ENCODE measurements at places on chromosomes 7 and 10.

- no peak for DNase-seq
Measured at GRCh38 chr7:137954614-137955013, 47.3 kb downstream of the CREB3L2 start.

- no peak for DNase-seq
Measured at GRCh38 chr10:44828508-44829142, 82.5 kb upstream of the TMEM72 start.

DNA sequence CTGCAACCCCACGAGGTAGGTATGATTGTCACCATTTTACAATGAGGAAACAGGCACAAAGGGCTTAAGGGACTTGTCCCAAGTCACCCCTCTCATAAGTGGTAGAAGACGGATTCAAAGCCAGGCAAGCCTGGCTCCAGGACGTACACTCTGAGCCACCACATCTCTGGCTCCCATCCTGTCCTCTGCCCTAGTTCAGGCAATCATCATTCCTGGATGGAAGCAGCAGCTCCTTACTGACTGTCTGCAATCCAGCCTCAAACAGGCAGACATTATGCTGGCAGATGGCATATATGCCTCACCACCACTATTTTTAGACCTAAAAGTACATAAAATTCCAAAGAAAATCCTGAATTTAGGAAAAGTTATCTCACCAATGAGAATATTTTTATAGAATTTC, 100.7 kb downstream of the USP6NL start:
- DNase-seq: no peak

DNA sequence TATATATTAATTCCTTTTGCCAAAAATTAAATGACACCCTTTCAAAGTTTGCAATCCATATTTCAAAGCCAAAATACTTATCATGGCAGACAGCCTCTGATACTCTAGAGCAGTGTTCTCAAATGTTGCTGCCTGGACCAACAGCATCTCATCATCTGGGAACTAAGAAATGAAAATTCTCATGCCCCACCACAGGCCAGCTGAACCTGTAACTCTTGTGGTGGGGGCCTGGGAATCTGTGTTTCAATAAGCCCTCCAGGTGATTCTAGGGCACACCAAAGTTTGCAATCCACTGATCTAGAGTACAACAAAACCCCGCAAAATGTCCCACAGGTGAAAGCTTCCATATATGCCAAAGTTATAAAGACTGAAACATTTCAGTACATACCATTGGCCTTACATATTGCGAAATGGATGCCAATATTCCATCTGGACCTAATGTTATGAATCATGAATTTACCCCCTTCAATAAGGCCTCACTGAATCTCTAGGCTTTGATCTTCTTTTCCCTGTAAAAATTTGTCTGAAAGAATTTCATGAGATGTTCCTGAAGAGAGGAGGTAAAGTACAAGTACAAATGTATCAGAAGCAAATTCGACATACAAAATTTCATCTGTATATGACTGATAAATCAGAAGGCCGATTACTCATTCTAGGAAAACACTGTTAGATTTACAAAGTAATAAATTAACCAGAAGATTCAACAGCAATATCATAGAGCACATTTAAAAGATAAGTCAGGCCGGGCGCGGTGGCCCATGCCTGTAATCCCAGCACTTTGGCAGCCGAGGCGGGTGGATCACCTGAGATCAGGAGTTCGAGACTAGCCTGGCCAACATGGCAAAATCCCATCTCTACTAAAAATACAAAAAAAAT, 25.3 kb upstream of the EPC1 start:
- DNase-seq: no peak

GRCh38 chr7:479948-480499, 39.6 kb downstream of the PDGFA start:
- no peak for DNase-seq

GRCh38 chr10:34430685-34431084, 384.4 kb downstream of the PARD3 start:
- DNase-seq: no peak

- no peak for DNase-seq
Measured at GRCh38 chr7:75817116-75817515, 3.5 kb upstream of the CCL24 start.

DNA sequence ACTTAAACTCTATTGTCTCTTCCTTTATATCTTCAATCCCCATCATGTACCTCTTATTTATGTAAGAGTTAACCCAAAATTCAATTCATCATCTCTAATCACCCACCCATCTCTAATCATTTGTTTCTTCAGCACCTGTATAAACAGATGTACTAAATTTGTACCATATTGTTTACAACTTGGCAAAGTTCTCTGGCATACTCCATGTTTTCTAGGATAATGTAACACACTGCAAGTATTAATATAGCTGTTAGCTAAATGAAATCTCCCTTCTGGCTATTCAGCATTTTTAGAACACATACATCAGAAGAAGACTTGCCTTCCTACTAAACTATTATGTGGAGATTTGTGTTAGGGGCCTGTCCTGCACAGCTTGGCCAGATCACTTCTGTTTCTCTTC, 33.1 kb downstream of the MALSU1 start:
- no peak for DNase-seq

- DNase-seq: no peak
Measured at GRCh38 chr7:105487579-105488571, 34.2 kb downstream of the PUS7 start.

DNA sequence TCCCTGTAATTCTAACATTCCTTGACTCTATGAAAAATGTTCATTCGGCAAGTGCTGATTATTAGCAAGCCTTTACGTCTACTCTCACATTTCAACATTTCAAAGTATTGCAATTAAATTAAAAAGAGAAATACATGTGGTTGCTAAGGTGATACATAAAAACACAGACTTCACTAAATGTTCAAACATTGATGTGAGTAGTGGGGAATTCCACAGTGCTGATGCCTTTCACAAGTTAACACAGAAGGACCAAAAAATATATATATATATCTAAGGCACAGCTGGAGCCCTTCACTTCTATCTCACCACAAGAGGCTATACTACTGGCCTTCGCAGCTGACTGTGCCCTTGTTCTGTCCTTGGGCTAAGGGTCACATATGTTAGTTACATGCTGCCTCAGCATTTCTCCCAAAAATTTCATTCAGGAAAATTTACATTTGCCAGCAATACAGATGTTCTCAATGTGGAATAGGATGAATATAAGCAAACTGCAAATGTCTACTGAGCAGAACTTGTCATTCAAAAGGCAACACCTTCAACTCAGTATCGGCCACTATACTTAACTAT, 13.9 kb downstream of the CTTNBP2 start:
- DNase-seq: no peak

DNA sequence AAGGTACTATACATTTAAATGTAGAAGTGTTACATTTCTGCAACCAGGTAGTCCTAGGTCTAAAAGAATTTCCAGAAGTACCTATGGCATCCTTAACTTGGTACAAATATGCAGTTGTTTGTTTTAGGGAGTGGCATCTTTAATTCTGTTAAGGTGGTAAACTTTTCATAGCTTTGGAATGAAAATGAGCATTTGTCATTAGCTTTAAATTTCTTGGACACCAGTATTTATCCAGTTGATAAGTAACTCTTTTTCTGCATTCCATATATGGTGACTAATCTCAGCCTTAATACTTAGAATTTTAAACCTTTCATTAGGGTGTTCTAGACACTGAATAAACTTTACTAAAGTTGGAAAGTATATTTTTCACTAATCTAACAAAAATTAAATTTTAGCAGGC, 10.8 kb downstream of the SLF2 start:
- DNase-seq: no peak

- no peak for DNase-seq
Measured at GRCh38 chr7:32094516-32094915, 24.3 kb upstream of the PDE1C start.

- peak; percentile 71 for DNase-seq
Measured at GRCh38 chr10:22911889-22912762, 15.7 kb upstream of the ARMC3 start.

DNA sequence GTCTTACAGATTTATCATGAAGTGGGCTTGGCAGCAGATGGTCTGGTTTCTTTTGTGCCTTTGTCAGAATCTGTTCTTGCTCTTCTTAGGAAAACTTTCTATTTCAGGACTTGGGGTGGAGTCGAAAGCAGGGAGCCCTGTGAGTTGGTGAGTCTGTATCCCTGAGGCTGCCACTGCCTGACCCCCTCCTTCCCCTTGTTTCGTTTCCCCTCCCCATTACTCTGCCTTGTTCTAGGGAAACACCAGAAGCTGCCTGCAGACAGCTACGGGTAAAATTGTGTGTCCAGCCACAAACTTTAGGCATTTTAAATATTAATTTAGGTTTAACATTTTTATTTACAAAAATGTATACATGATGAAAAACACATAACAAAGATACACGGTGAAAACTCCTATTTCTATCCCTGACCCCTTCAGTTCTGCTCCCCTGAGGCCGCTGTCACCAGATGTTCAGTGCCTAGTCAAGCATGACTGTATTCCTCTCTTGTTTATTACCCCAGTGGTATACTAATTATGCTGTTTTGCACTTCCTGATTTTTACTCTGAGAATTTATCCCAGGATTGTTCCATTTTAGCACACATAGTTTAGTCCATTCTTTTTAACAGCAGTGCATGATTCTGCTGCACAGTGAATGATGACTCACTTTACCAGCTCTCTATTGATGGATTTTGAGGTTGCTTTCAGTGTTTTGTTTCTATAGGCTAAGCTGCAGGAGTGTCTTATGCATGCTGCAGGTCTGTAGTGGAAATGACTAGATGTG, 9.1 kb downstream of the TSPAN14 start:
- peak; percentile 76 for DNase-seq

DNA sequence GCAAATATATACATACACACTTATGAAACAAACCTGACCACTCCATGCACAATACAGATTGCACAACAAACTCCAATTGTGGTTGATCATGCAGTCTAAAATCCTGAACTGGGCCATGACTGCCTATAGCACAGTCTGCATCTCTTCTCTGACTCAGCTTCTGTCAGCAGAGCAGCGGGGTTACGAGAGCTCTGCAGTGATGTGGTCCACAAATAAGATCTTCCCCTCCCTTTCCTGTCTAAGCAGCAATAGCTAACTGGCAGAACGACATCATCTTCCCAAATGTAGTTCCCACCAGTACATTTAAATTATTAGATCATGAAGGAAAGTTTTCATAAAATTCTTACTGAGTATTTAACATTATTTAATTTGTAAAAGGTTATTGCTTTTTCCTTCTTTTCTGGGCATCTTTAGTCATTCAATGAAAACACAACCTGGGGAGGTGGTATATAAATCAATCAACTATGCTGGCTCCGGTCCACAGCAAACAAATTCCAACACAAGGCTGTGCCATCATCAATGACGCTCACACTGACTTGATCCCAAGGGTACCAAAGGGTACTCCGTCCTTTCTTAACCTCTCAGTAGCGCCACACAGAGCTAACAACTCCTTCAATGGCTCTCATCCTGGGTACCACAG, 17.1 kb downstream of the ARHGAP21 start:
- no peak for DNase-seq

GRCh38 chr7:98930464-98930863, 52.1 kb downstream of the TRRAP start:
- DNase-seq: no peak

DNA sequence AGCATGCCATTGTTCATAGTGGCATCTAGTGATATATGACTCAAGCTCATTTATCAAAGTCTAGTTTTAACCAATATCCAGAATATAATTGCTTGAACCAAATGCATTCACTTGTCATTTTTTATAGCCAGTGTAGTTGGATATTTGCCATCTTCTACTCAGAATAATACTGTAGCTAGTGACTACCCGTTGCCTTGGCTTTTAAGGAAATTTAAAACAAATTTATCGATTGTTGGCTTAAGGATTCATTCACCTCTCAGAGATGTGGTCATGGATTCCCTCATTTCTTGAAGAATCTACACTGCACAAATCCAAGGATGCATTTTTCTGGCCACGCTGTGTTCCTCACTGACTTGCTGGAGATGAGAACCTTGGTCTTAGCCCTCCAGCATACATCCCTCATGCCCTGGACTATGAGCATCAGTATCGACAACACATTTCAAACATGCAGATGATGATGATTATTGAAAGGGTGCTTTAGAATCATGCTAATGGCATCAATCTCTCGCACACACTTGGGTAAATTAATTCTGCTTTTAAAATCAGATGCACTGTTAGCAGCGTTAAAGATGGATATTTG, 8.8 kb downstream of the ARID5B start:
- DNase-seq: no peak

DNA sequence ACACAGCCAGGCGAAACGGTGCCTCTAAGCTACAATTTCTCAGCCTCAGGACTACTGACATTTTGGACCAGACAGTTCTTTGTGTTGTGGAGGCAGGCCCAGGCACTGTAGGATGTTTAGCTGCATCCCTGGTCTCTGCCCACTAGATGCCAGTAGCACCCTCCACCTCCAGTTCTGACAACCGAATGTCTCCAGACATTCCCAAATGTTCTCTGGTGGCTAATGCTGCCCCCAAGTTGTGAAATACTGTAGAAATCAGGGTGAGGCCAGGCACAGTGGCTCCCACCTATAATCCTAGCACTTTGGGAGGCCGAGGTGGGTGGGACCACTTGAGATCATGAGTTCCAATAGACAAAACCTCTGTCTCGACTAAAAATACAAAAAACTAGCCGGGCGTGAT, 18.2 kb downstream of the HNRNPF start:
- no peak for DNase-seq

- no peak for DNase-seq
Measured at GRCh38 chr7:78248867-78249266, 450.3 kb downstream of the PHTF2 start.

- DNase-seq: no peak
Measured at GRCh38 chr10:62048470-62048869, 147.0 kb downstream of the ARID5B start.

DNA sequence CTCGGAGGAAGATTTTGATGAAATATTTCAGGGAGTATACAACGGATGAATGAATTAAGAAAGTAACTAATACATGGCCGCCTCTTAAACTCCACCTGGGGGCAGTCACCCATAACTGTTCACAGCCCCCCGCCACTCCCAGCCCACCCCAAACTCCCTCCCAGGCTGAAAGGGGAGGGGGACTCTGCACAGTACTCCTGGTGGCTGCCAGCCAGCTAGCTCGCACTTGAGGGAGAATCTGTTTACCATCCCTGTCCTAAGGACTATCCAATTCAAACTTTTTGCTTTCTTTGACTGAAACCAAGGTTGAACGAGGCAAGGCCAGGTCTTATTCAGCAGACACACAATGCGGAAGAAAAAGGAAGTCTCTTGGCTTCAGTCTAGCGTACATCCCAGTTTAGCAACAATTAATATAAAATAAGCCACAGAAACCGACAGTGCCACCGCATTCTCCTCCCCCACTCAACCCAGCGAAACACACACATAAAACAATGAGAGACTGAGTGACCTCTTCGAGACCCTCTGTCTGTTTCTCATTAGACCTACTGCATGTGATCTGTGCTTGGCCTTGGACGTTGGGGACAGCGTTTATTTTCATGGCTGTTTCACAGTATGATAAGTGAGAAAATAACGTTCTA, 219.5 kb downstream of the GLI3 start:
- DNase-seq: no peak

- DNase-seq: no peak
Measured at GRCh38 chr10:106424981-106425380, 739.5 kb downstream of the SORCS1 start.
